NCI-H1417 (cell line): ENCODE measurements at places on chromosomes 7 and 10.
A peak's percentile ranks its signal among the peaks of the same experiment; 100 is the strongest.

DNA sequence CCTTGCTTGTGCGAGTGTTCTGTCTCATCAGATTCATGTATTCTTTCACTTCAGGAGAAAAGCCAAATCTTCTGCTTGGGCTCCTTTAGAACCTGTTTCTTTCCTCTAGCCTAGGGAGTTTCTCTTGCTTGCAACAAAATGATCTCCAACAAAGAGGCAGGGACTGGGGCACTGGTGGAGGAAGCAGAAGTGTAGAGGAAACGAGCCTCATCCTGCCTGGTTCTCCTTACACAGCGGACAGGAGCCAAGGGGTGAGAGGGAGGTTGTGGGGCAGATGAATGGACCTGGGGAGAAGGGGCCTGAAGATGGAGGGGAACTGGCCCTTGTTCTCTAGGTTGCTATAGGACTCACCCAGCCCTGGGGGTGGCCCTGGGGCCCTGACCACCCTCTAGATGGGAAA lies 141.1 kb downstream of the PKD1L1 start:
- DNase-seq = no peak

GRCh38 chr7:127581716-127582115 lies 3.7 kb downstream of the GCC1 start:
- no peak for DNase-seq

DNA sequence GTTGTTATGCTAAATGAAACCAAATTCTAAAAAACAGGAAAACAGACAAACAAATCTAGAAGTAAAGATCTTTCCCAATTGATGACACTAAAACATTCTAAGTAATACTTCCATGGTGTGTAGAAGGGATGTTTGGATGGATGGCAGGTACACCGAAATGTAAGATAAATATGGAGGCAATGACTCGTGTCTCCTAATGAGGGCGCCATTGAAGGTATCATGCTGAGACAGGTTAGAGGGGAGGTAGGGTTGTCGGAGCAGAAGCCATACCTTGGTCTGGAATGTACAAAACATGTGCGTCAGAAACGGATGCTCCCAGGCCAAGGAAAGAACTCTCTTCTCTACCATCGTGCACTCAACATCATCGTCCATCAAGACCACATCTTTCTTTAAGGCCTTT lies 101.4 kb downstream of the PRKCQ start:
- no peak for DNase-seq

DNA sequence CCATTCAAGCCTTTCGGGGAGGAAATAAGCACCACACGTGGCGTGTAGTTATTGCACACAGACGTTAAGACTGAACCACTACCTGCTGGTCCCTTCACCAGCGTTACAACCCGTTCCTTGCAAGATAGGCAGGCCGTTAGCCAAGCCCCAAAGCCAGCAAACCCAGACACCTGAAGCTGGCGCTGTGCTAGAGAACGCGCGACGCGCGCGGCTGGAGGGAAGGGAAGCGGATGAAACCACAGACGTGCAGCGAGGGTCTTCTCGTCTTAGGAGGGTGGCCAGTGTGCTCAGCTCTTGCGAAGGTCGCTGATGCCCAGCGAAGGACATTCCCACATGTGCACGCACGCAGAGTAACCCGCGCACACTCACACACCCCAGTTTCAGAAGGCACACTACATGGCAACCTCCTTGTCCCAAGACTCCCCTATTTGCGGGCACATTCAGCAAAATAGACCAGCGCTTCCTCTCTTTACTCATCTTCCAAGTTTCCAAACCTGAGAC lies 980 bp downstream of the TMEM26 start:
- DNase-seq = no peak

DNA sequence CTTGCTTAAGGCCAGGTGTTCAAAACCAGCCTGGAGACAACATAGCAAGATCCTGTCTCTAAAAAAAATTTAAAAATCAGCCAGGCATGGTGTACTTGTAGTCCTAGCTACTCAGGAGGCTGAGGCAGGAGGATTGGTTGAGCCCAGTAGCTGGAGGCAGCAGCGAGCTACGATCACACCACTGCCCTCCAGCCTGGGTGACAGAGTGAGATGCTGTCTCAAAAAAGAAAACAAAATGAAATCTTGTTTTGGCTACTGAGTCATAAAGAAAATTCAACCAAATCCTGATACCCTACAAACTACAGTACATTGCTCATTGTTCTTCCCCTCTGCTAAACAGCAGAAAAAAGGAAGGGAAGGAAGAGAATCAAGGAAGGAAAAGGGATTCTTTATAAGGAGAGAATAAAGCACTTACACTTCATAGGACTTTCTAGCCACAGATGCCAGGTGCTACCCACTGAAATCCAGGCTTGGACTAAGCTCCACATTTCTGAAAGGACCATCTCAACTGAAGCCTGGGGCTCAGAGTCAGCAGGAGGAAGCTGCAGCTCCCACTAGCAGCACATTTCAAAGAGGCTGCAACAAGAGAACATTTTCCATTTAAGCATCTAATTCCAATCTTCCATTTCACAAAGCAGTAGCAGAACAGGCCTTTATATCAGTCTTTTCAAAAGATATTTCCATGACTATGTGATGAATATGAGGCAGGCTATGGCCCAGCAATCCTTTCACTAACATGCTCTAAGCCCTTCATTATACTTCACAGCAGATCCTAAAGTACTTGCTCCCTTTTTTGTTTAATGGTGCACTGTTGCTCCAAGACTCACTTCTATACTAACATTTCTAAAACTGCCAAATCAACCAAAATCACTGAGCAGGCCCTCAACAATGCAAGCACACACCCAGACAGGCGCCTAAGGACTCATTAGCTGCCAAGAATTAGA lies 13.5 kb downstream of the TNPO3 start:
- no peak for DNase-seq

- DNase-seq = no peak
Observed at GRCh38 chr10:21980691-21981090, 22.8 kb downstream of the DNAJC1 start.

GRCh38 chr10:73079779-73080541 lies 16.7 kb downstream of the P4HA1 start:
- no peak for DNase-seq

DNA sequence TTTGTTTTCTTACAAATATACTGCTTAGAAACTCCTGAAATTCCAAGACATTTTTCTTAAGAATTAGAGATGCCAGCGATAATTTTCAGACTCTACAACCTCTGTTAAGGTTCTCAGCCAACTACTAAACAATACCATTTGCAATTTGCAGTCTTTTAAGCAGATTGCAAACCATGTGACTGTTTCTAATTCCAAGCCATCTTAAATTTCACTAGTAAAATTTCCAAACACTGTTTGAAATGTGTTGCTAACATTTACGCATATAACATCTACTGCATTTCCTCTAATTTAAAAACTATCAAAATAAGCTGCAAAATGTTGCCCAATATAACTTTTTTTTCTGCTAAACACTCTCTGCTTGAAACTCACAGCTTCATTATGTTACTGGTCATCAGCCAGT lies 56.0 kb upstream of the MACROH2A2 start:
- no peak for DNase-seq

DNA sequence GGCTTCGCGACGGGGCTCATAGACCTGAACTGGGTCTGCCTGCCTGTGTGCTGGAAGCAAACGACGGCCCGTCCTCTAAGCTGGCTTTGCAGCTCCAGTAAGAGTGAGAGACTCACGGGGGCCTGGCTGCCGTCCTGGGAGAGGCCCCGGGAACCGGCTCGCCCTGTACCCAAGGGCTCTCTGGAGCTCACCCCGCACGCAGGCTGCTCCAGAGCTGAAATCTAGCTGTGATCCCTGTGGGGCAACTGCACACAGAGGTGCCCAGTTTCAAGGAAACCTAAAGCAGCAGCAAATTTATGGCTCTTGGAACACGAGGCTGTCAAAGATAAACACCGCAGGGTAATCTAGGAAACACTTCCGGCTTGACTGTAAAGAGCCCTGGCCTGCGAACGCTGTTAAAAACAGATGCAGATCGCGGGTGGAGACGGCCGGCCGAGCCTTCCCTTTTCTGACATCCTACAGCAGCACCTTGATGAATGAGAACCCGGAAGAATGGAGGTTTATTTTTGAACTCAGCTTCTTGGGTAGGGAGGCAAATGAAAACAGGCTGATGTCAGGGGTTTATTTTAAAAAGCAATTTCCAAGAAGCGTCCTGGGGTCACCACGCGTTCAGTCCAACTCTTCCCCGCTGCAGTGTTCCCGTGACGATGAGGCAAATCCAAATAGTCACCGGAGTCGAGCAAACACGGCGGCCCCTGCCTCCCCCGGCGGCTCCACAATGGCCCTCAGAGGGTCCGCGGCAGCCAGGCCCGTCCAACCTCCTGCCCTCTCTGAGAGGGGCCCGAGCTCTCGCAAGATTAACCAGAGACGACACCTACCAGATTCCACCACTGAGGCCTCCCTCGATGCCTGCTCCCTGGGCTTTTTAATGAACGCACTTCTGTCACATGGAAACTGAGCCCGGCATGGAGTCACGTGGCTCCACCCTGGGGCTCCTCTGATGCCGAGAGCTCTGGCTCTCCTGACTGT lies 29.6 kb downstream of the AMZ1 start:
- peak; percentile 33 for DNase-seq

- no peak for DNase-seq
Observed at GRCh38 chr10:117590101-117590875, 47.7 kb downstream of the EMX2 start.

DNA sequence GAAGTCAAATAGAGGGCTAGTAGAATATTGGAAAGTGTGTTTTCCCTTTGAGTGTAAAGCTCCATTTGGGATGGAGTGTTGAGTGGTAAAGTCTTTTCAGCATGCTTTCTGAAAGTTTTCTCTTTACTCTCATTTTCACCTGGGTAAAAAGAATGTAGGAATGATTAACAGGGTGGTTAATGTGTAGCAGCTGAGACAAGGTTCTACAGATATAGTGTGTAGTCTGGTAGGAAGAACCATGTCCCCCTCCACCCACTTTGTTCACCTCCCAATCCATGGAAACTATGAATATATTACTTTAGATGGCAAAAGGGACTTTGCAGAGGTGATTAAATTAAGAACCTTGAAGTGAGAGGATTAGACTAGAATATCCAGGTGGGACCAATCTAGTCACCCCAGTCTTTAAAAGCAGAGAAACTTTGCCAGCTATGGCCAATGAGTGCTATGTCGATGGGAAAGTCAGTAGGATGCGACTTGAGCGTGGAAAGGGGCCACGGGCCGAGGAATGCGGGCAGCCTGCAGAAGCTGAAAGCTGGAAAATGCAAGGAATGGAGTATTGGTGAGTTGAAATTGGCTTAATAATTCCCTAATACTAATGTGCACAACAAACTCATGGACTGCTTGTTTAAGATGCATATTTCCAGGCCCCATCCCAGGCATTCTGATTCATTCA lies 166.3 kb upstream of the AHR start:
- DNase-seq = no peak

GRCh38 chr10:131644289-131644688 lies 256.5 kb upstream of the PPP2R2D start:
- DNase-seq = no peak

GRCh38 chr10:107952649-107953556 lies 788.4 kb upstream of the SORCS1 start:
- DNase-seq = no peak

GRCh38 chr10:35276889-35277288 lies 59.4 kb upstream of the CCNY start:
- DNase-seq = no peak

GRCh38 chr10:48454302-48455054 lies 148.0 kb downstream of the MAPK8 start:
- DNase-seq = no peak

GRCh38 chr7:28672397-28672797 lies 260.1 kb downstream of the CREB5 start:
- peak; percentile 64 for DNase-seq

DNA sequence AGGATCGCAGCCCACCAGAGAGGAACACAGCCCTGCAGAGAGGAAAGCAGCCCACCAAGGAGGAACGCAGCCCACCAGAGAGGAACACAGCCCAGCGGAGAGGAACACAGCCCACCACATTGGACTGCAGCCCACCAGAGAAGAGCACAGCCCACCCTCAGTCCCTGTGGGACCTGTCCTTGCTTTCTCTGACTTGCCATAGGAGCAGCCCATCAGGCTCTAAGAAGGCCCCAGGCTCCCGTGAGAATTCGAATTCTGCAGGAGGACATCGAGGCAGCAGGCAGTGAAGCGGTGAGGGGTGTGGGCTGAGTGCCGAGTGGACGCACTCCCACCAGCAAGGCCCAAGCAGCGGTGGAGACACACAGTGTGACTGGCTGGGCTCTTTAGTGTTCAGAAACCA lies 59.1 kb downstream of the HTR5A start:
- no peak for DNase-seq

DNA sequence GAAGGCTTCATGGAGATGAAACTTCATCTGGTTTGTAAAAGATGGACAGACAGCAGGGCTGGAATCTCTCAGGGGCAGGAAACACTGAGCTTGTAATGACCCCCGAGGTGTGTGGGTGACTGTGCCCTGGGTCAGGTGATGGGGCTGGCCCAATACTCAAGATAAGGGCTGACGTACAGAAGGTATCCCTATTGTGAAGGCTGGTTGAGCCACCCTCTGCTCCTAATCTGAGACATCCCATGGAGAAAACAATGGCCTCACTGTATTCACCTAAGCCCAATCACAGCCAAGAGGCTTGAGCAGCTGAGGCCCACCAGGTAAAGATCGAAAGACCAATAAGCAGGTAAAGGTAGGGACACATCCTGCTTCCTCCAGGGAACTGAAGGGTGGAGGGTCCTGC lies 34.8 kb upstream of the NUB1 start:
- no peak for DNase-seq

DNA sequence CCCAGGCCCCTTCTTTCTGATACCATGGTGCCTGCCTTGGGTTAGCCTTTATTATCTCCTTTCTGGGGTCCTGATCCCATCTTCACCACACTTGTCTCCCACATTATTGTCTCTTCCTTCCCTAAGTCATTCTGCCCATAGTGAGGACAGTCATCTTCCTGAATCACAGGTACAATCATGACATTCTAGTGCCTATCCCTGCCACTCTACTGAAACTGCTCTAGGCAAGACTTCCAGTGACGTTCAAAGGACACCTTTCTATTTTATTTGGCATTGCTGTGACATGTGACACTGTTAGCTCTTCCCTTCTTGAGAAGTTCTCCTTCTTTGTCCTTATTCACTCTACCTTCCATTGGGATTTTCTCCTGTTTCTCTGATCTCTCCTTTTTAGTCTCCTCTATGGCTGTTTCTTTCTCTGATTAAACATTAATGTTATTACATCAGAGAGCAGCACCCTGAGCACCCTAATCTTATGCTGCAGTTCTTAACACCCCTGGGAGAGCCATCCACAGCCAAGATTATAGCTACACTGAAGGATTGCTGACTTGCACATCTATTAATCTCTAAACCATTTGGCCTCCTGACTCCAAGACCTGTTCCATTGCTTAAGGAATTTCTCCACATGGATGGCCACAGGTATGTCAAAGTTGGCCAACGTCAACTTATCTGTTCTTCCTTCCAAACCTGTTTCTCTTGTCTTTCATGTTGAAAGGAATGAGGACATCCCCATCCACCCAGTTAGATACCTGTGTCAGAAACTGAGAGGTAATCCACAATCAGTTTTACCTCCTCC lies 10.9 kb downstream of the MACC1 start:
- no peak for DNase-seq

DNA sequence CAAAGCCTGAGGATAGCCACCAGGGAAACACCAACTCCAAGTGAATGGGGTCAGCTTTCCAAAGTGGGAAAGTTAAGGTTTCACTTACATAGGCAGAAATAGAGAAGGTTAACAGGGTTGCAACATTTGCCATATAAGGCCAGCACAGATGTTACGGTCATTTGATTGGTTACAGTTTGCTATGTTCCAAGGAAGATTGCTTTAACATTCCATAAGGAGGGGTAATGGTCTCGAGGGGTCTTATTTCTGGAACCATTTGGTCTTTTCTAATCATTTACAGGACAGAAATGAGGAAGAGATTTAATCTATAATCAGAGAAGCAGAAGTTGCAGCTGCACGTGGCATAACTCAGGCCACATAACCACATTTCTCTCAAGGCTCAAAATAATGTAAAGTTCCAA lies 679.4 kb upstream of the C7orf33 start:
- DNase-seq = no peak
